SK-N-MC (cell line): ENCODE measurements at places on chromosomes 1 and 21.

DNA sequence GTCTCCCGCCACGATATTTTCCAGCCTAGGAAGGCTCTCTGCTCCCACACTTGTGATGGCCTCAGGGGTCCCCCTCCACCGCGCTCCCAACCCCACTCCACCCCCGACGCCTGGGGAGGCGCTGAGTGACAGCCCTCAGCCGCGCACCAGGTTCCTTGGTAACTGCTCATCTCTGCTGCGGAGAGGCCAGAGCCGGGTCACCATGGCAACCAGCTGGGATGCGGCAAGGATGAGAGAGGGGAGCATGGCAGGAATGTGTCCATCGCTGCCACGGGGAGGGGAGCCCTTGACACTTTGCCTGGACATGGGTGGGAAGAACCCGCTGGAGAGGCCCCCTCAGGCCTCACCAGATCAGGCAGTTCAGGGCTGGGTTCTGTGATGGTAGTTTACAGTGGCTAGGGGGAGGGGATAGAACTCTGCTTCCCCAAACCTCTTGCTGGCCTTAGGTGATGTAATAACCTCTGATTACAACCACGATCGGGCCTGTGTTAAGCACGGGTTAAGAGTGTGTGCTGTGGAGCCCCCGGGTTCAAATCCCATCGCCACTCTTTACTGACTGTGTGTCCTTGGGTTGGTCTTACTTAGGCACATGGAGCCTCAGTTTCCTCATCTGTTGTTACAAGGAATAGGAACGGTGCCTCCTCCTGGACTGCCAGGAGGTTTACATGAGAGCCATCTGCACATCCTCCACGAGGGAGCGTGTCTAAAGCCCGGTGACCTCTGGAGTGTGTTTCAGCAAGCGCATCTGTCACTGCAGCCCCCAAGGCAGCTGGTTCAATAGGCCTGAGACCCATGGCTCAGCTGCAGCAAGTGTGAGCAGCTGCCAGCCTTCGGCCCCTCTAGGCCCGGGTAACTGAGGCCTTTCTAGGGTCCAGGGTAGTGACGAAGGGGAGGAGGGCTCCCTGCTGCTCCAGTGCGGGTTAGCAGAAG lies 6.3 kb downstream of the KIF17 start:
- DNase-seq = no peak

GRCh38 chr1:221759436-221759835 lies 17.5 kb upstream of the DUSP10 start:
- DNase-seq = no peak

DNA sequence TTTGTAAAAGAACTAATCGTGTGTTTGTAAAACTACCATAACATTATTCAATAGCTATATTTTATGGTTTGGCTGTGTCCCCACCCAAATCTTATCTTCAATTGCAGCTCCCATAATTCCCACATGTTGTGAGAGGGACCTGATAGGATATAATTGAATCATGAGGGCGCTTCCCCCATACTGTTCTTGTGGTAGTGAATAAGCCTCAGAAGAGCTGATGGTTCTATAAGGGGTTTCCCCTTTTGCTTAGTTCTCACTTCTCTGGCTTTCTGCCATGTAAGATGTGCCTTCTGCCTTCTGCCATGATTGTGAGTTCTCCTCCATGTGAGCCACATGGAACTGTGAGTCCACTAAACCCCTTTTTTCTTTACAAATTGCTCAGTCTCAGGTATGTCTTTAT lies 1372.3 kb downstream of the AMY1C start:
- no peak for DNase-seq

DNA sequence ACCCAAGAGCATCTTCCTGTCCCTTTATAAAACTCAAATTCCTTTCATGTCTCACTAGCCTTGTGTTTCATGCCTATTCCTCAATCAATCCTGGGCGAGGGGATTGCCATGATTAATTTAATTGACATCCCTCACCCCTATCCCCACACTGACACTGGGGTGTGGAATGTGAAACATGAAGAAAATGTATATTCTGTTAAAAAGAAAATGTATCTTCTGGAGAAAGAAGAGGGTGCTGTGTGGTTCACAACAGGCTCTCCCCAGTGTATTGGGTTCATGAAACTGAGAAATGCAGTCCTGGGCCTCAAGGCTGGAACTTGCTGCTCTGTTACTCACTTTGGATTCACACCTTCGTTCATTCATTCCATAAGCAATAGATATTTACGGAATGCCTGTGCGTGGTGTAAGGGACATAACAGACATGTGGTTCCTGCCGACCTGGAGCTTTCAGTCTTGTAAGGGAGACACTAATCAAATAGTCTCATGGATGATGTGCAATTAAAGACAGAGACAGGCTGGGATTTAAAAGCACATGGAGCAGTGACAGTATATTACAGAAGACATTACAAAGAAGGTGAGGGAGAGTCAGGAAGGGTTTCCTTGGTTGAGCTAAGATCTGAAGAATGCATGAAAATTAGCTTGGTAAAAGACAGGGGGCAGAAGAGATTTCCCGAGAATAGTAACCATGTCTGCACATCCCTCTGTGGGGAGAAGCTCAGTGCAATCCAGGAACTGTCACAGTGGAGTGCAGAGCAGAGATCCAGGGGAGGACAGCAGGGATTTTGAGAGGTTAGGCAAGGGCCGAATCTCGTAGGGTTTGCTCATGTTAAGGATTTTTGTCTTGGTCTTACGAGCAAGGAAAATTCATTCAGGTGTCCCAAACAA lies 32.1 kb downstream of the SERTAD4 start:
- DNase-seq = no peak

DNA sequence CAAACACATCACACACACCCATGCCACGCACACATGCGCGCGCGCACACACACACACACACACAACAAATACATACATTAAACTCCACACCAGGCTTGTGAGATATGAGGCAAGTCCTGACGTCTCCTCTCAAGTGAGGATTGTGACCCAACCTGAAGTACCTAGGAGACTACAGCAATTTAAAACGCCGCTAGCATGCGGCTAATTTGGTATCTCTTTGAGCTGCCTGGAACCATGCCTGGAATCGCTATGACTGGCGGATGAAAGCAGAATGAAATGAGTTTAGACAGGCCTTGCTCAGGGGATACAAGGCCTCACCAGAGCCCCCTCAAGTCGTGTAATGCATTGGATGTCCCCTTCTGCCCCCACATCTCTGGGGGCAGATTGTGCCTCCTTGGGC lies 1.6 kb upstream of the RAB7B start:
- DNase-seq = no peak

DNA sequence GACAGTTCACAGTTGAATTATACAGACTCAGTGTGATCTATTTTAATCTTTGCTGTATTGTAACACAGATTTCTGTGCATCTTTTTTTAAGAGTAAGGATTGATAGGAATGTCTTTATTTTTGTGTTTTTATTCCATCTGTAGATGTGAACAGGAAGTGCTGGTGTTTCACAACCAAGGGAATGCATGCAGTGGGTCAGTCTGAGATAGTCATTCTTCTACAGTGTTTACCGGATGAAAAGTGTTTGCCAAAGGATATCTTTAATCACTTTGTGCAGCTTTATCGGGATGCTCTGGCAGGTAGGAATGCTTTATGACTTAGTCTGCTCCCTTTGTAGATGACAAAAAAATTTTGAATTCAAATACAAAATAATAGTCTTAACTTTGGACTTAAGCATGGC lies 84.5 kb downstream of the CC2D1B start:
- no peak for DNase-seq

GRCh38 chr1:177287994-177288393 lies 117.2 kb downstream of the BRINP2 start:
- no peak for DNase-seq
